NCI-H1417 treated with DMSO at 0.1 percent for 48 hours (cell line): ENCODE measurements at places on chromosomes 13 and 19.

- DNase-seq: no peak
These were observed 29.9 kb downstream of the DOCK9 start for GRCh38 chr13:98947925-98948324.

DNA sequence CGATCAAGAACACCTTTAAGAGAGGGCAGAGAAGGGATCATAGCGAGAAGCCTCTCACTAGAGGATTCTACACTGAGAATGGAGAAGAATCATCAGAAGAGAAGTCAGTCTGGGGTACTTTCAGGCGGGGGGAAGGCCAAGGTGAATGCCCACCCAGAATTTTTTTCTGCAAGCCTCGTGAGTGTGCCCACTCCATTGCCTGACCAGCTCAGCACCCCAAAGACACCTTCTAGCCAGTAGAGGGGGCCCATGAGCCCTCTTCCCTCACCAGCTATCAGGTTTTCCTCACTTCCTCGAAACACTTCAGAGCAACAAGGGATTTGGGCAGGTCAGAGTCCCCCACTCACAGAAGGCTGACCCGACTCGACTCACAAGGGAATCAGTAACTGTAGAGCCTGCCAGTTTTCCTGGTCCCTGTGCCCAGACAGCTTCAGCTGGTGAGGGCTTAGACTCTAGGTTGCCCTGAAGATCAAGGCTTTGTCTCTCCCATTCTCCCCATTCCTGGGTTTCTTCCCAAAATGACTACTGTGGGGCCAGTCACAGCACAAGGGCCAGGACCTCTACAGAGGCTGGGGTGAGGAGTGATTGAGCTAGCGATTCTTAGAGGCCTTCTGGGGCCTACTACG is 18.4 kb downstream of the NLRP13 start:
- DNase-seq: no peak

GRCh38 chr13:43014162-43014561 is 9.2 kb upstream of the DNAJC15 start:
- no peak for DNase-seq

DNA sequence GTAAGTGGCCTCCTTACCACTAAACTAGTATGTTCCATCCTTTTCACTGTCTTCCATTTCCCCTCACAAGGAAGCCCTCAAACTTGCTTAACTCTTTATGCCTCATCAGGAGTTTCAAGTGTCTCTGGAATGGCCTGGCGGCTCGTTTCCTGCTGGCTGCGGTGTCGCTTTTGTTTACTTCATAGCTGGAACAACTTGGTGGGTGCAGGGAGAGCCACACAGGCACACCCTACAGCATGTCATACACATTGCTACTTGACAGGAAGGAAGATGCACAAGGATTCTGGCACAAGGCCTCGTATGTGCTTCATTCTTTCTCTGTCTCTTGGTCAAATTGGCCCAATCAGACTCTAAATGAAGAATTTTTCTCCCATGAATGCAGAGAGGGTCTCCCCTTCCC is 488.3 kb downstream of the FOXO1 start:
- no peak for DNase-seq

GRCh38 chr19:42024622-42025111 is 30.6 kb upstream of the ATP1A3 start:
- DNase-seq: no peak

DNA sequence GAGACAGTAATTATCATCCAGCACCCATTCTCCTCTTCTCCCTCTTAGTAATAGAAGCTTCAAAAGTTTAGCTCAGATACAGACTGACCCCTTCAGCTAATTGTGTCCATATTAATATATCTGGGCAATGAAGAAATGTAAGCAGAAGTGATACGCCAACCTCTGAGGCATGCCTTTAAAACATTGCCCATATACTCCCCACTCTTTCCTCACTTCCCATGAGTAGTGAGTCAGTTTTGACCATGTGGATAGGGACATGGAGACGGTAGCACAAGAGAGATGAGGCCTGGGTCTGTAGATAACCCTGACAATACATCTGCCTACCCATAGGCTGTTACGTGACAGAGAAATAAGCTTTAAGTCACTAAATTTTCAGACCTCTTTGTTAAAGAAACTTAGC is 147.6 kb downstream of the KCTD12 start:
- DNase-seq: no peak

DNA sequence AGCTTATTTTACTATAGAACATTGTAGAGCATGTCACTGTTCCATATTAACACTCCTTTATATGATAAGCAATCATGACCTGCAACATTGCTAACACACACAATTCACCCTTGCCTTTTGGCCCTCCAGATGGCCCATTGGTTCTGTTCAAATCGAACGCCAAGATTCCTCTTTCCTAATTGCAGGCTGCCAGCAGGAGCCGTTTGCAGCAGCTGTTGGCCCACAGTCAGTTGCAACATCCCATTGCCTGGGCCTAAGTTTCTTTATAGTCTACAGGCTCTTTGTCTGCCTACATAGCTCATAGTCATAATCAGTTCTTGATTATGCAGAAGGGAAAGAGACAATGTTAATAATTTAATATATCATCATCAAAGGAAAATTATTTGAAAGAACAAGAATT is 37.6 kb downstream of the KCTD12 start:
- no peak for DNase-seq

GRCh38 chr19:38856813-38857212 is 7.0 kb upstream of the HNRNPL start:
- no peak for DNase-seq

DNA sequence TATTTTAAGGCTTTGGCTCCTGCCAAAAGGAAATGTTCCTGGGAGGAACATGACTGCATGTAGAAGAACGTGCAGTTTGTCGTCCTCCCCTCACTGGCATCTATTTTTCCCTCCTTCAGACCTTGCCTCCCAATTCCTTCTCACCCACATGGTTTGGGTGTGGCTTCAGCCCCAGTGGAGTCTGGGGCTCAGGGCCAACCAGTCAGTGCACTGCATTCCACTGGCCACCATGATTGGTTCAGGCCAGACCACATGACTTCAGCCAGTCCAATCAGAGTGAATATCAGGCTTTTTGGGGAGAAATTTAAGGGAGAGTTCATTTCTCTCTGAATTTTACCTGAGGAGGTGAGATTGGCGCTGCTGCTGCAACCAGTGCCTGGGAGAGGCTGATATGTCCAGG is 171.6 kb downstream of the ZIC5 start:
- DNase-seq: no peak

- no peak for DNase-seq
These were observed 110.3 kb downstream of the MIPEP start for GRCh38 chr13:23778879-23779278.

DNA sequence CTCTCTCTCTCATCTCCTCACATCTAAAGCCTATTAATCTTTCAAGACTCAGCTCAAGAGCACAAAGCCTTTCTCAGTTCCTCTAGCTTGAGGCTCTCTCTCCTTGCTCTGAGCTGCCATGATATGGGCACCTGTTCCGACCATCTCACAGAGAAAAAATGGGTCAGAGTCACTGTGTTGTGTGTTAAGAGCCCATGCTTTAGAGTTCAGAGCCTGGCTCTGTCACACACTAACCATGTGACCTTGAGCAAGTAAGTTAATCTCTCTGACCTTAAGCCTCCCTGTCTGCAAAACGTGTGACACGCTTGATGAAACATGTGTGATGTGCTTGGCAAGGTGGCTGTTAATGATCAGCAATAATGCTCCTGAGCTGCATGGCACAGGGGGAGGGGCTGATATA is 245.2 kb downstream of the DLEU7 start:
- no peak for DNase-seq

GRCh38 chr13:76516013-76516412 is 370.2 kb downstream of the KCTD12 start:
- no peak for DNase-seq

GRCh38 chr13:19863323-19864023 is at the start of gene ZMYM5:
ZMYM5 (minus strand) TSS chr13:19863649; CDS start chr13:19852180, 11,469 bp downstream.
- DNase-seq: peak; percentile 58

DNA sequence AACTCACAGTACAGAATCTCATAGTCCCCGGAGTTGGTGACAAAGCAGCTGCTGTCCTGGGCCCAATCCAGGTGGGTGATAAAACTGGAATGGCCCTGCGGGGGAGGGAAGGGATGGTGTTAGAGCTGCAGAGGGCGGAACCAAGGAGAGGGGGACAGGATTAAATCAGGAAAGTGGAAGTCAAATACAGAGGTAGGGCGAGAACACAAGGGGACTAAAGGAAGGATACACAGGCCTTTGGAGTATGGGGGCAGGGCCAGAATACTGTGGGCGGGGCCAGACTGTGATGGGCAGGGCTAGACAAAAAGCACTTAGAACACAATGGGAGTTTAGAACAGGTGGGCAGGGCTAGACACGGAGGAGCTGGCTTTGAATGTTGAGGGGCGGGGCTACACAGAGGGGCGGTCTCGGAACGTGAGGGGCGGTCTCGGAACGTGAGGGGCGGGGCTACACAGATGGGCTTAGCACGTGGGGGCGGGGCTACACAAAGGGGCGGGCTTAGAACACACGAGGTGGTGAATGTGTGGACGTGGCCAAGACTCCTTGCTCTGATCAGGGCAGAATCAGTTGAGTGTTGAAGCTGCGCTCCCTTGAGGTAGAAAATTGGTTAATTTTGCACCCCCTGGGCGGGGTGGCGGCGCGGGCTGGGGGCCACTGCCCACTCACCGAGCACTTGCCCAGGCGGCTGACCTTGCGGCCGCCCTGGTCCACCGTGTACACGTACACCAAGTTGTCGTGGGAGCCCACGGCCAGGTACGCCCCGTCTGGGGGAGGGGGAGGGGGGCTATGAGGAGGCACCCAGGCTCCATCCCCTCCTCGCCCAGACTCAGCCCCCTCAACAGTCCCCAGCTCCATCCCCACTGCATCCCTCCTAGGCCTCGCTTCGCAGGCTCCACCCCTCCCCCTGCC is 14.0 kb upstream of the GPR4 start:
- DNase-seq: no peak

DNA sequence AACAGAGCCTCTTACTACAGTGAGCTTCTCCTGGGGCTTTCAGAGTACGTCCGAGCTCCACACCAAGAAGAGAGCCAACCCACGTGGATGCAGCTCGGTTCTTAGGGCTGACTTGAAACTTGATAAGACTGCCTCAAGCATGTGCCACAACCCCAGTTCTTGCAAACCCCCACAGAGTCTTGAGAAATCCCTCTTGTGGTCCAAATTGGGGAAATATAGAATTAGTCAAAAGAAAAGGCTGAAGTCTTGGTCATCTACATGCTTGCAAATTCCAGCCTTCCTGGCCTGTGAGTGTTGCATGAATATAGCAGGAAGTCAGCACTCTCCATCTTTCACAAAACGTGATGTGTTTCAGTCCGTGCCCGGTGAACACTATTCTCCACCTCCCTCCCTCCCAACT is 95.2 kb downstream of the GGACT start:
- DNase-seq: no peak

DNA sequence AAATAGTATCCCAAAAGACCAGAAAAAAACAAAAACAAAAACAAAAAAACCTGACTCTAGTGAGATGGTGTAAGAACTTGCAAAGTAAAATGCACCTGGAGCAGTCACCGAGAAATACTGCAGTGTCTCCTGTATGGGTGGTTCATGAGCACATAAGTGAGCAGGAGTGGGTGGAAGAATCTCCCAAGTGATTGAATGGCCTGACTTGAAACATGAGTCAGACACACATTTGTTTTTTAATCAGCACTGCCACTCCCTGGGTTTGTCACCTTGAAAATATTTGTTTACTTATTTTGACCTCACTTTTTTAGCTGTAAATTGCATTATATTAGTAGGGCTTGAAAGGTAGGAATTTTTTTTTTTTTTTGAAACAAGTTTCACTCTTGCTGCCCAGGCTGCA is 2.0 kb downstream of the ZNF431 start:
- no peak for DNase-seq

DNA sequence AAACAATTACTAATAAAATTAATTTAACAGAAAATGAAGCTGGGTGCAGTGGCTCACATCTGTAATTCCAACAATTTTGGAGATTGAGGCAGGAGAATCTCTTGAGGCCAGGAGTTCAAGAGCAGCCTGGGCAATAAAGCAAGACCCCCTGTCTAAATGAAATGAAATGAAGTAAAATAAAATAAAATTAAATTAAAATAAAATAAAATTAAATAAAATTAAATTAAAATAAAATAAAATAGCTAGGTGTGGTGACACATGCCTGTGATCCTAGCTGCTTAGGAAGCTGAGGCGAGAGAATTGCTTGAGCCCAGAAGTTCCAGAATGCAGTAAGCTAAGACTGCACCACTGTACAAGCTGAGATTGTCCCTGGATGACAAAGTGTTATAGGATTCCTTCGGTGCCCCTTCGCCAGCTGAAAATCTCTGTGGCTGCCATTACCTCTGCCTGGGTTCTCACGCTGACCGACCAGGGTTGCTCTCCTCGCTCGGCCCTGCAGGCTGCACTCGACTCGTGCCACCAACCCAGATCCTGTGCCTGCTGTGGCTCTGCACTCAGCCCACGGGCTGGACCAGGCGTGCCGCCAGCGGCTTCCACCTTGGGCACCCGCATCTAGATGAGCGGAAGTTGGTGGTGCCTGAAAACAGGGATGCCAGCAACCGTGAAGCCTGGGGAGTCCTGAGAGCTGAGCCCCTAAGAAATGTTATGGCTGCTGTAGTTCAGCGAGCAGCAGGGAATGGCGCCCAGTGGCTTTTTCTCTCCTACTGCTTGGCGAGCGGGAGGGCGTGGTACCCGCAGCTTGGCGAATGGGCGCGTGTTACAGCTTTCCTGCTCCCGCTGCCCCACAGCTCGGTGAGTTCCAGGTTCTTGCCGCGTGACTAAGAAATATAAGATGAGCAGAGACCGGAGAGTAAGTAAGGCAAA is 539.2 kb upstream of the PCDH9 start:
- no peak for DNase-seq

DNA sequence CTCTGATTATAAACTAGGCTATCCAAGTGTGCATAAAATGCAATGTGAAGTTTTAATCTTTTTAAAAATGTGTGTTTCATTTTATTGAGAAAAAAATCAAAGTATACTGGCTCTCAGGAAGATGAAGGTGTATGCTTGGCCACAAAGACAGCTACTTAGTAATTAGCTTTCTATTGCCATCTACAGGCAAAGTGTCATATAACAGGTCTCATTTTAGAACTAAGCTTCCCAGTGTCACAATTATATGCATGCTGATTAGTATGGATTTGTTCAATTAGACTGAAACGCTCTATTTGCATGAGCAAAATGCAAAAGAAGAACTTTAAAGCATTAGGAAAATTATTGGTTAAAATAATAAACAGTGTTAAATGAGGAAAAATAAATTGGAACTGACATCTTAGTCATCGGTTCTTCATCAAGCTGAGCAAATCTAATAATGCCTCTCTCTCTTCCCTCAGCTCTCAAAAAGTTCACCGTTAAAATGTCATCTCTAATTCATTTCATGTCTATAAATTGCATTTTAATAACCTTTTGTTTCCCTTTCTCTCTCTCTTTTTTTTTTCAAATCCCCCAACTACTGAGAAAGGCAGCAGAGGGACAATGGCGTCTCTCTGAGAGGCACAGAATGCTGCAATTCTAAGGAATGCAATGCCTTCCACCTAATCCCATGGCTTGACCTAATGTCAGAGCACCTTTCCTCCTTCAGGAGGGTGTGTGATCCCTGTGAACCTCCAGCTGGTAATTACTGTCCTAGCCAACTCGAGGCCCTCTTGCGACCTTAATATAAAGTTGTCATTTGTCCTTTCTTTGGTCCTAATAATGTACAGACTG is 313.1 kb upstream of the MAB21L1 start:
- DNase-seq: no peak

GRCh38 chr19:3533033-3533432 is 5.9 kb upstream of the TEKTIP1 start:
- no peak for DNase-seq
